NCI-H1436 treated with DMSO at 0.1 percent for 48 hours (cell line): ENCODE measurements at places on chromosomes 7 and 10.

- no peak for DNase-seq
Measured at GRCh38 chr10:10872764-10873163, 144.9 kb upstream of the CELF2 start.

DNA sequence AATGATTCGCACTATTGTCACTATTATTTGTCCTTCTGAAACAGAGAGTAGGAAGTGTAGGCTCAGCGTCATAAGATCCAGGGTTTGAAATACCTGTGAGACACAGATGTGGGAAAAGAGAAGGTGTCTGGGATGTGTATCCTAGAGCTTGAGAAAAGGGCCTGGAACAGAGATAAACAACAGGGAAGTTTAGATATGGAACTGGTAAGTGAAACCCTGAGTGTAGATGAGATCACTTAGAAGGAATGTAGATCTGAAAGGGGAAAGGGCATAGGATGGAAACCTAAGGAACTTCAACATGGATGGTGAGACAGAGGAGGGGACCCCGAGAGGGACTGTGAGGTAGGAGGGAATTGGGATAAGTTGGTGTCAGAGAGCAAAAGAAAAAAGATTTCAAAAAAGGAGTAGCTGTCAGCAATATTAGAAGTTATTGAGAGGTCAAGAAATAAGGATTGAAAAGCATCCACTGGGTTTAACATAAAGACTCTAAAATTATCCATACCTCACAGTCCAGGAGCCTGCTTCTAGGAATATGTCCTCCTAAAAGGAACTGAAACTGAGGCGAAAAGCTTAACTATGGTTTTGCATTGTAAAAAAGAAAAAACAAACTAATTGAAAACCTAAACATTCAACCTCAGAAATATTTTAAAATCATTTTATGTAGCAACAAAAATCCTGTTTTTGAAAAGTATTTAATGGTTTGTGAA lies 119.2 kb upstream of the NPVF start:
- DNase-seq, result no peak

DNA sequence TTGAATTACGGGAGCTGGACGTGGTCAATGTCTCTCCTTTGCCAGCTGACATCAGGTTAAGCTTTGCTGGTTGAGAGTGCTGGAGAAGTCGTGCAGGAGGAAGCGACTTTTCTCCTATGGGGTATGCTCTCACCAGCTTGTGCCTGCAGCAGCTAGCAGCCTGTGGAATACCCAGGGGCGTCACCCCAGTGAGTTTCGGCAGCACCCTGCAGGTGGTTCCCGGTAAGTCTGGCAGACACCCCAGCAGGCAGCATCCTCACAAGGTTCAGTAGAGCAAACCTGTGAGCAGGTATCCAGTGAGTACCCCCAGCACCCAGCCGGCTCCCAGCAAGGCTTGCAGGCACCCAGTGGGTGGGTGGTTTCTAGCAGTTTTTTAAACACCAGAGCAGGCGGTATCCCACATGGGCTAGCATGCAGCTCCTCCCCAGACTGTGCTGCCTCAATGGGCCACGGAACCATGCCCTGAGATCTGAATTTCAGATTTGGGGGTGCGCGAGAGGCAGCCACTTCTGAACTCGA lies 74.8 kb upstream of the SVIL start:
- DNase-seq, result no peak

DNA sequence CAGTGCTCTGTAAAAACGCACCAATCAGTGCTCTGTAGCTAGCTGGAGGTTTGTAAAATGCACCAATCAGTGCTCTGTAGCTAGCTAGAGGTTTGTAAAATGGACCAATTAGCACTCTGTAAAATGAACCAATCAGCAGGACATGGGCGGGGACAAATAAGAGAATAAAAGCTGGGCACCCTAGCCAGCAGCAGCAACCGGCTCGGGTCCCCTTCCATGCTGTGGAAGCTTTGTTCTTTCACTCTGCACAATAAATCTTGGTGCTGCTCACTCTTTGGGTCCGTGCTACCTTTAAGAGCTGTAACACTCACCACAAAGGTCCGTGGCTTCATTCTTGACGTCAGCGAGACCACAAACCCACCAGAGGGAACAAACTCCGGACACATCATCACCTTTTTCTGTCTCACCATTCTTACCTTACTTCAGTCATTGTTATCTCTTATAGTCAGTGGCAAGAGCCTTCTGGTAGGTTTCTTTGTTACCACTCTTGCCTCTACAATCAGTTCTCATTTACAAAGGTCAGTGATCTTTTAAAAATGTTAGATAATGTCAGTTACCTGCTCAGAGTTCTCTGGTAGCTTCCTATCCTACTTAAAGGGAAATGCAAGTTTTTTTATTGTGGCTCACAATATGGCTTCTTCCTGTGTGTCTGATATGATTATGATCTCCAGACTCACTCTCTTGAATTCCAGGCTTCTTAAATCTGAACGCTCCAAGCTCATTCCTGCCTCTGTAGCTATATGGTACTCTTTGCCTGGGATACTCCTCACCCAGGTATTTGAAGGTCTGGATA lies 4.5 kb downstream of the STAM start:
- DNase-seq, result no peak

- DNase-seq, result no peak
Measured at GRCh38 chr10:71848325-71849275, 2.5 kb downstream of the PSAP start.

- DNase-seq, result no peak
Measured at GRCh38 chr7:144019457-144019856, 19.3 kb downstream of the OR6B1 start.

- DNase-seq, result no peak
Measured at GRCh38 chr10:85177767-85178166, 849.4 kb downstream of the CCSER2 start.

GRCh38 chr10:47029181-47030009 lies 118.2 kb downstream of the PTPN20 start:
- no peak for DNase-seq

- DNase-seq, result no peak
Measured at GRCh38 chr7:103795787-103796186, 193.7 kb downstream of the RELN start.

DNA sequence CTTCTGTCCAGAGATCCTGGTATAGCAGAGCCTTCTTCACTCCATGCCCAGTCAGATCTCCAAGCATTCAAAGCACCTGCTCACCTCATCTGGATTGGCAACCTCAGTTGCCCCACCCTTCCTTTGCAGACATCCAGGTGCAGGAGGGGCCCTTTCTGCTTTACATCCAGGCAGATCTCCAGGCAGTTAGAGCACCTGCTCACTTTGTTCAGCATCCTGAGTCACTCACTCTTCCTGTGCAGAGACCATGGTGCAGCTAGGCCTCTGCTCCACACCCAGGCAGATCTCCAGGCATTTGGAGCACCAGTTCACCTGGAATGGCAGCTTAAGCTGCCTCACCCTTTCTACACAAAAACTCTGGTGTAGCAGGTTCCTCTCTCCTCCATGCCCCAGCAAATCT lies 153.1 kb downstream of the CDK14 start:
- no peak for DNase-seq

DNA sequence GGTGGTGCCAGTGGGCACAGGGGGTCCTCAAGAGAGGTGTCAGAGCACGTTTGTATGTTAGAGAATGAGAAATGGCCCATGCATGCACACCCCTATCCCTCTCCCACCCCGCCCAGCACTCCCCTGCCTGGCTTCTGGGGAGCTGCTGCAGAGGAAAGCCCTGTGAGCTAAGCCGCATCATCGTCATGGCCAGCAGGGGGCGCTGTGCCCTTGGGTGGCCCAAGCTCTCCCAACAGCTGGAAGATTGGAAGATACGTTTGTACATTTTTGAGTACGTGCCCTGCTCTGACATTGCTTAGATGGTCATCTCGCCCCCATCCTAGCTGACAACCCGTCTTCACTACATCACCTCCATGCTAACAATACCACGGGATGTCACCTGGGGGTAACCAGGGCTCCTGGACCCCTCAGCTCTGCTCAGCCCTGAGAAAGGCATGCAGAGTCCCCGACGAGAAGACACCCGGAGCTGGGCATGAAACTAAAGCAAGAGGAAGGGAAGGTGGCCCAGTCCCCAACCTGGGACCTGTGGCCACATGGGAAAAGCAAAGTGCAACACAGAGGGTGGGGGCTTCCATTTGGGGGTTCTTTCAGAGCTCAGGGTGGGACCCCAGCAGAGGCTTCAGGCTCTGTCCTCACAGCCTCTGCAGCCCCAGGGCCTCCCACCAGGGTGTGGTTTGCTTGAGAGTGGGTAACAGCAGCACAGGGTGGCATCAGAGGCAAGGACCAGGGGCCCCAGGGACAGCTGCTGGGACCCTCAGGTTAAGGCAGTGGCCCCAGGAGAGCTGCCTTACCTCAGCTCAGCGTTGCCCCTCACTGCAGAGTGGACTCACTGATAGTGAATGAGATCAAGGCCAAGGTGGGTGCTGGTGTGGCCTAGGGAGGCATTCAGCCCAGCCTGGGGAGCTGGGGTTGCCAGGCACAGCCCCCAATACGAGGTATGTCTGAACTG lies 136.6 kb downstream of the PTPN20 start:
- no peak for DNase-seq

GRCh38 chr10:6474871-6475270 lies 105.2 kb downstream of the PRKCQ start:
- no peak for DNase-seq

DNA sequence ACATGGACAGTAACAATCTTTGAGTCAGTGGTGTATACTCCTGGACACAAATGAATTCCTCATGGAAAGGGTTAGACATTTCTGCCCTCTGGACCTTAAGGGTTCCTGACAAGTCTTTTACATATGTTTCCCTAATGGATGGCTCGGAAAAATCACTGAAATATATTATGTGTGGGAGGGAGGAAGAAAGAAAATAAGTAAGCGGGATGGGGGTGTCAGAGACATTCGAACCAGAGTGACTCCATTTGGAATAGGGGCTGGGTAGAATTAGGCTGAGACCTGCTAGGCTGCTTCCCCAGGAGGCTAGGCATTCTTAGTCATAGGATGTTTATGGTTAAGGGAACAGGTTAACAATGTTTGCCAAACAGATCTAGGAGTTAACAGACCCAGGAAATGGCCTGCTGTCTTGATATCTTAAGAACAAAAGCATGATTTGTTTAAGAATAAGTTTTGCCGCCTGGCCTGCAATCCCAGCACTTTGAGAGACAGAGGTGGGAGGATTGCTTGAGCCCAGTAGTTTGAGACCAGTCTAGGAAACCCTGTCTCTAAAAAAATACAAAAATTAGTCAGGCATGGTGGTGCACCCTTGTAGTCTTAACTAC lies 1241.7 kb downstream of the TYW1 start:
- DNase-seq, result no peak

DNA sequence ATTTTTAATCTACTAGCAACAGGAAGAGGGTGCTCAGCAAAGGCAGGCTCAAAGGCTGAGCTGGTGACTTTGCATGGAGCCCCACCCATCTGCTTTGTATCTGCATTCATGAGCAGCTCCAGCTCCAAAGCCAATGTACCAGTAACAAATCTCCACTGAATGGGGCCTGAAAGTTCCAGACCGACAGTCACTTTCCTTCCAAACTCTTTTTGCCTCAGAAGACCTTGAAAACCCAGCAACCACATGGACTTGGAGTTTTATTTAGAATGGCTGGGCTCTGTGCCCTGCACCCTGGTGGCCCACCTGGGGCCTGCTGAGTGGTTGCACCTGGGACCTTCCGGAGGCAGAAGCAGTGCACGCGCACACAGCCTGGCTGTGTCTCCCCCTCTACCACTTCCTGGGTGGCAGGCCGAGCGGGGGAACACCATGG lies 195.0 kb upstream of the PLXNA4 start:
- no peak for DNase-seq

GRCh38 chr7:69739931-69740431 lies 141.7 kb downstream of the AUTS2 start:
- no peak for DNase-seq

DNA sequence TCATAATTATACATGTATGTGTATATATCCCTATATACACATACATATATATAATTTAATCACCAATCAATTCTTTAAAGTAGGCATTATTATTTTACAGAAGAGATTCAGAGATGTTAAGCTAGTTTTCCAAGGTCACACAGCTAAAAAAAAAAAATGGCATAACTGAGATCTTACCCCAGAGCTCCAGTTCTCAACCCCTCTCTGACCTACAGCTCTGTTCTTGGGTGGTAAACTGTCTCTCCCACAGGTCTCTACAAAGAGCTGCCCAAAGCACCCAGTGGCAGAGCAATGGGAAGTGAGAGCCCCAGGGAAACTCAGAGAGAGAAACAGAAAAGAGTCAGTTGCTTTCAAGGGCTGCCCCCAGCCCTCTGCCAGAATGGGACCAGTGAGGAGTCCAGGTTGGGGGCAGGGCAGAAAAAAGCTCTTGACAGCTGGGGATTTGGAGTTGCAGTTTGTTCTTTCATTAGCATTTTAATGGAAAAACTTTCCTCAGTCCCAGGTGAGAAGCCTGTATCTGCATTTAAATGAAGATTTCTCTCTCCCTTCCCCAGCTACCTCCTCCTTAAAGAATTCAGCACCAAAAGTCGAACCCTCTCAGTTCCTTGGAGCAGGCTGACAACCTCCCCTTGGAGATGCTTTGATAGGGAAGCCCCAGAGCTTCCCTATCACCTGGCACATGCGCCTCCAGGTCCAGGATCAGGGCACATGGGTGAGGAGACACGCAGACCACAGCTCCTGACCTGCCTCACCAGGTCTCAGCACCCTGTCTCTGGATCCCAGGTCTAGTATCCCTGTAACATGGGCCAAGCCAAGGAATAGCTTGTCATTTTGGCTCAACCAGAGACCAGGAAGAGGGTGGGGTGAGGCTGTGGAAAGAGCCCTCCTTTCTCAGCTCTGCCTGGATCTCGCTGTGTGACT lies 388.1 kb downstream of the PLXNA4 start:
- DNase-seq, result no peak
